ENCODE measurements at places on chromosomes 5 and 9.

GRCh38 chr5:165309446-165309845 lies 1804.0 kb downstream of the MAT2B start:
- DNase-seq, result no peak

GRCh38 chr9:34380034-34380510 lies 3.4 kb upstream of the MYORG start:
- no peak for DNase-seq

DNA sequence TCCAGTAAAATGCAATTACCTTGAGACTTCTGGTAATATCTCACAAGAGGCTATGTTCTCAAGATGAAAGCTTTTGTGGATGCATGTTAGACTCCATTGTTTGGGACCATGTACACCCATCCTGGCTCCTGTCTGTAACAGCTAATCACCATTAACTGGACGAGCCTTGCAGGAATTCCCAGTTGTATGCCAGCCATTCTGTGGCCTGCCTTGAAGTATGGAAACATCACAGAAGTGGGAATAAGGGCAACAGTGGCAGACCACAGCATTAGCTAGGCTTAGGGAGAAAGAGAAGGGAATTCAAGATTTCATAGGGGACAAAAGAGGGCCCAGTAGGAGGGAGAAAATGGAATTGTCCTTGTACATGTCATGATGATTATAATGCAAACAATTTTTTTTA lies 79.0 kb downstream of the RORB start:
- DNase-seq, result no peak

DNA sequence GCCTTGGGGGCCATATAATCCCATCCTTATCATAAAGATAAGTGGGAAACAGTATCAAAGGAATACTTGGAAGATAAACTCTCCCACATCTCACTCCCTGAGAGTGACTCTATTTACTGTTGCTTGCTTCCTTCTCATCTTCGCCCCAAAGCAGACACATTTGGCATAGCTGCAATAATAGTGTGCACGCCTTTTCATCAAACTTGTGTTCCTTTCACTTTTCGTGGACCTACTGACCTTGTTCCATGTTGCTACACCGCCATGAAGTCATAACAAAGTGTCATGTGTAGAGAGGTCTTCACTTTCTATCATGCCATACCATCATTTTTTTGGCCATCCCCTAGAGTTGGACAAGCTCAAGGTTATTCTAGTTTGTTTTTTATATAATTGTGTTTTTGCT lies 200.0 kb upstream of the MSX2 start:
- DNase-seq, result no peak

GRCh38 chr5:51383131-51384121 lies at the start of gene ISL1:
TSS of gene ISL1 (plus strand) at chr5:51383448. CDS start at chr5:51383672, 224 bp downstream.
- no peak for DNase-seq

GRCh38 chr9:136296434-136297015 lies 7.4 kb downstream of the CCDC187 start:
- no peak for DNase-seq

Data from ascending aorta (tissue), 2 donors.